ENCODE measurements at places on chromosomes 4 and X.
A peak's percentile ranks its signal among the peaks of the same experiment; 100 is the strongest.

- DNase-seq: peak; percentile 47
These were observed 267.2 kb downstream of the MAPK10 start for GRCh38 chr4:86092684-86093083.

- DNase-seq: no peak
These were observed 373.7 kb downstream of the AR start for GRCh38 chrX:67917421-67918010.

GRCh38 chr4:147987252-147987651 lies 255.4 kb downstream of the ARHGAP10 start:
- DNase-seq: no peak

DNA sequence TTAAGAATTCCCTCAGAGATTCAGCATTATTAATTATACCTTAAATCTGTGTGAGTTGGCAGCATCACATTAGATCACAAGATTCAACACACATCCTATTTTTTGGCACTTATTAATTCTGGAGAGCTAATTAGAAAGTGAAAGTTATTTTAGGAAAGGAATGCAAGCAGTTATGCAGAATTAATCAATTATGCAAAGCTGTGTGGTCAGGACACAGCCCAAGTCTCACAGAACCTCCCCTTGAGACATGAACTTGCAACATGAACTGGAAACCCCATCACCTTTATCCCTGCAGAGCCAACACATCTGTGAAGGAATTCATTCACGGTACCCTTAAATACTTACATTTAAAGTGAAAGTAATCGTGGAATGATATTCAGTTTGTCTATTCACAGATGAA lies 80.5 kb downstream of the TSPAN5 start:
- DNase-seq: no peak

- DNase-seq: no peak
These were observed 45.5 kb downstream of the NPFFR2 start for GRCh38 chr4:72077346-72077745.

DNA sequence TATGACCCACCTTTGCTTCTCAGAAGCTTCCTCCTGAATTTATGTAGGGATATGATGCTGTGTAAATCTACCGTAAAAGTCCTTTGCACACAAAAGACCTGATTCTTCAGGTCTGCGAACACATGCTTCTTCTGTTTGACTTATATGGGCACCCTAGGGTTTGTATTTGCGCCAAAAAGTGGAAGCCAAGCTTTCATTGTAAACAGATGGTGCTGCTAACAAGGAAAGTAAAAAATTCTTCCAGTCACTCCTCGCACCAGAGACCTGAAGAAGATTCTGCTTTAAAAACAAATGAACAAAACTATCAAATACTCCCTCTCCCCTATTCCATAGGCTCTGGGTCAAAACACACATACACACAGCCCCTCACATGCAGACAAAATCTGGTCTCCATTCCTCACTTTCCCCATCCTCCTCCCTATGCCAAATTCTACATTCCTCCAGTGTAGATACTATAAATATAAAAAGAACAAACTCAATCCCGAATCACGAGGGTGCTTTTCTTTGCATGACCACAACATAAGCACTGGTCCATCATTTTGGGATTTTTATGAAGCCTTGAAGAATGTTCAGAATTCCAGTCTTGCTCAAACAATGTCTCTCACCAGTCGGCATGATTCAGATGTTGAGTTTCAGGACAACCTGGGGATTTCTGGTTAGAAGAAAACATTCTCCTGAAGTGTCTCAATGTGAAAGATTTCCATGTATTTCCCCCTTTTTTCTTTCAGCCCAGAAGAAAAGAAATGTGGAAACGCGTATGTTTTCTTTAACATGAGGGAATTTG lies 125.1 kb downstream of the PALLD start:
- DNase-seq: peak; percentile 59

- no peak for DNase-seq
These were observed 50.0 kb downstream of the LGI2 start for GRCh38 chr4:24980740-24981139.

GRCh38 chr4:6750286-6751221 lies 32.0 kb upstream of the KIAA0232 start:
- no peak for DNase-seq

- DNase-seq: peak; percentile 34
These were observed 524.9 kb downstream of the CENPC start for GRCh38 chr4:67020438-67020797.

DNA sequence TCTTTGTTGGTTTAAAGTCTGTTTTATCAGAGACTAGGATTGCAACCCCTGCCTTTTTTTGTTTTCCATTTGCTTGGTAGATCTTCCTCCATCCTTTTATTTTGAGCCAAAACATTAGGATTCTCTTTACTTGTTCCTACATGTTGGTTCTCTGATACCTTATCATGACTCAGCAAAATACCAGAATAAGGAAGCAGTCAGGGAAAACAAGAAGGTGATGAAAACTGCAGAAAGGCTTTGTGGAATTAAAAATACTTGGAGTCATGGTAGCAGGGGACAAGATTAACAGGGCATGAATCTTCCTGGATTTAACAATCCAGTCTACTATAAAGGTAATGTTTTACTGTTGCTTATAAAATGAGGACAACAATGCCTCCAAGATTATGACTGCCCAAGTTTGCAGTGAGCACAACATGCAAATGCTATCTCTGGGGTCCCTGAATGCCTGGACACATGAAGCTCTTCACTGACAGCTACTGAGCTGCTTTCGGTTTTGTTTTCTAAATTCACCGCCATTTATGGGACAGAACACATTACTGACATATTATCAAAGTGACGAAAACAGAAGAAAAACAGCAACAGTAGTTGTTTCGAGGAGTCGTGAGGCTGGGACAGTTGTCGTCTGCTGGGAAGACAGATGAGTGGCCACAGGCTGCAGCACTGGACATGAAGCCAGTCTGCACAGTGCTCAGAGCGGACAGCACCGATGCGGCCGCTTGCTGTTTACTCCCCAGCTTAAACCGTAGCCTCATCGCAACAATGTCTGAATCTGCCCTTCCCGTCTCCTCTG lies 174.5 kb upstream of the DKK2 start:
- DNase-seq: peak; percentile 21

- DNase-seq: no peak
These were observed 483.7 kb upstream of the INTU start for GRCh38 chr4:127149086-127149485.

- peak; percentile 90 for DNase-seq
These were observed at the start of gene ELOVL6 for GRCh38 chr4:110198435-110199416. Gene ELOVL6 (minus strand): TSS chr4:110198615. CDS start chr4:110198335, 280 bp downstream.

GRCh38 chr4:145609481-145610427 lies 9.4 kb upstream of the MMAA start:
- DNase-seq: peak; percentile 79

GRCh38 chr4:142040043-142040442 lies 403.7 kb downstream of the IL15 start:
- DNase-seq: no peak

- DNase-seq: no peak
These were observed 20.9 kb upstream of the USP27X start for GRCh38 chrX:49858341-49858740.

DNA sequence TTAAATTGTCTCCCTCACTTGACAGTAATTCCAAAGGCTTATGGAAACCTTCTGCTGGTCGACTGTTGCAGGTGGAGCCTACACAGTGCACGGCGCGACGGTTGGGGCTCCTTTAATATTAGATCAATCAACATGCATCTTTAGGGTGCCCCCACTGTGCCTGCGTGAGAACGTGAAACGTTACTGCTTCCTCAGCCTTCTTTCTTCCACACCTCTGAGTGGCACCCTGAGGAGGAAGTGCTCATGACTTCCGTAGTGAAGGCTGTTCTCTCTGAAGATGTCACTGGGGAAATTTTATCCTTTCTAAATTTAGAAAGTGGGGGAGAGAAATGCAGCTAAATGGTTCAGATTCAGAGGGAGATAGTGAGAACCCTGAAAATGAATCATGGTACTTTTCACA lies 184.0 kb upstream of the ZFP42 start:
- no peak for DNase-seq

DNA sequence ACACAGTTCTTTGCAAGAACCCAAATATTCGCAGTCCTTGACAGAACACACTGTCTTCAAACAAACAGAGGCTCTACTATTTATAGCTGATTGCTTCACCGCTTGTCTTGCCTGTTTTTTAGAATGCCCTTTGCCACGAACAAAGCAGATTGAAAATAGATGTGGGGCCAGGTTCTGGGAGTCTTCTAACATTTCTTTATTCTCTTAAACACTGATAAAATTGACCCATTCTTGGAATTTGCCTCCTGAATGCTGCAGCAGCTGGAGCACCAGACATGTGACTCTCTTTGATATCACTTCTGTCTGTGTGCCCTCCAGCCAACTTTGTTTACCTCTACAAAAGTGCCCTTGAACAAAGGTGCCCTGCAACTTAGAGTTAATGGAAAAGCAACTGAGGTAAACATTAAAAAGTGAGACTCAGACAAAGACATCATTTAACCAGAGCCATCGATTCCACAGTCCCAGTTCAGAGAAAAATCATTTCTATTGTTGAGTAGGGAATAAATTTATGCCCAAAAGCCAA lies 64.2 kb upstream of the SPP1 start:
- DNase-seq: peak; percentile 45

DNA sequence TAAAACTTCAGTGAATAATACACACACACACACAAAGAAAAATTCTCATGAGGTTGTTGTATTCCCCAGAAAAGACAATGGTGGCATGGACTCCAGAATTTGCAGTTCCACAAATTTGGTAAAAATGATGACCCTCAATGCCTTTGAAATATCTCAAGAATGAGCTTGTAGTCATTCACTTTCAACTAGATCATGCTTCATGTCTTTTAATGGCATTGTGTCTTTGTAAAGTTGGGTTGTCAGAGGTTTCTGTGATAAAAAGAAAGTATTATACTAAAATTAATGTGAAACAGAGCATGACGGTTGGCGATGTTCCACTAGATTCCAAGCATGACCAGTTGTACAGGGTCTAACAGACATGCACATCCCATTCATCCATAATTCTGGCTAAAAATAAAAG lies 685.0 kb upstream of the FRG1 start:
- DNase-seq: no peak

DNA sequence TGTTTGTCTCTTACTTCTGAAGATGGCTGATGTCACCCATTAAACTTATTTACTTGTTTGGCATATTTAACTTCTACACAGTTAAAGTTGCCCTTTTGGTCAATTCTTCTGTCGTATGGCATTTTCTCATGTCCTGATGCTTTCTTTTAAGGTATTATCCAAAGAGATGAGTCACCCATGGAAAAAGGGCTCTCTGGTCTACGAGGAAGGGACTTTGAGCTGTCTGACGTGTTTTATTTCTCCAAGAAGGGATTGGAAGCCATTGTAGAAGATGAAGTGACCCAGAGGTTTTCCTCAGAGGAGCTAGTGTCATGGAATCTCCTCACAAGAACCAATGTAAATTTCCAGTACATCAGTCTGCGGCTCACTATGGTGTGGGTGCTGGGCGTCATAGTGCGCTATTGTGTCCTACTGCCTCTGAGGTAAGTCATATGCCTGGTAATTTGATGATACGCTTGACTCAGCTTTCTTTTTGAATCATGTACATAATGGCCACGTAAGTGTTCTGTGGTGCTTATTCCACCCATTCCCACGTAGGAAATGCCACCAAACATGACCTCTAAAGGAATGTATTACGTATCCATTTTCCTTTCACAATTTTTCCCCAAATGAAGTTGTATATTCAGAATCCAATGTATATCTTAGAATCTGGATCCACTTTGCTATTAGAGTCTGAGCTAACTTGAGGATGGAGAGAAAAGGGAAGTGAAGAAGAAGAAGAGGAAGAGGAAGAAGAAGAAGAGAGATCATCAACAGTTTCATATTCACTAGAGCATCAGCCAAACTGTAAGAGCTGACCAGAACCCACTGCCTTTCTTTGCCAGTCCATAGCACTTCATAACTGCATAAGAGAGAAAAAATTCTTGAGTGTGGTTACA lies 45.7 kb downstream of the GPAT3 start:
- no peak for DNase-seq

DNA sequence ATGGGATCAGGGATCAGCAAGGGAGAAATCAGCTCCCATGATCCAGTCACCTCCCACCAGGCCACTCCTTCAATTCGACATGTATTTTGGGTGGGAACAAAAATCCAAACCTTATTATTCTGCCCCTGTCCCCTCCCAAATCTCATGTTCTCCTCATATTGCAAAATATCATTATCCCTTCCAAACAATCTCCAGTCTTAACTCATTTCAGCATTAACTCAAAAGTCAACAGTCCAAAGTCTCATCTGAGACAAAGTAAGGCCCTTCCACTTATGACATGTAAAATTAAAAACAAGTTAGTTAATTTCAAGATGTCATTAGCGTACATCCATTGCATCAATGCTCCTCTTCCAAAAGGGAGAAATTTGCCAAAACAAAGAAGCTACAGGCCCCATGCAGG lies 22.0 kb downstream of the UGT2B4 start:
- DNase-seq: no peak

GRCh38 chr4:147616849-147617172 lies 386 bp upstream of the TMEM184C start:
- DNase-seq: no peak

GRCh38 chrX:48897157-48897624 lies 377 bp downstream of the TIMM17B start:
- DNase-seq: peak; percentile 88

GRCh38 chr4:72432282-72432681 lies 136.7 kb downstream of the ADAMTS3 start:
- no peak for DNase-seq

Data from mesenchymal stem cell (in vitro differentiated cells and primary cell).